ENCODE measurements at places on chromosomes 7 and 10.

GRCh38 chr10:4532467-4532866 is 293.5 kb upstream of the AKR1E2 start:
- no peak for DNase-seq

- no peak for DNase-seq
Observed at GRCh38 chr7:41907444-41907843, 204.6 kb upstream of the INHBA start.

- DNase-seq, result no peak
Observed at GRCh38 chr10:77231884-77232610, 405.6 kb downstream of the KCNMA1 start.

- no peak for DNase-seq
Observed at GRCh38 chr10:5631936-5632335, 34.5 kb downstream of the ASB13 start.

DNA sequence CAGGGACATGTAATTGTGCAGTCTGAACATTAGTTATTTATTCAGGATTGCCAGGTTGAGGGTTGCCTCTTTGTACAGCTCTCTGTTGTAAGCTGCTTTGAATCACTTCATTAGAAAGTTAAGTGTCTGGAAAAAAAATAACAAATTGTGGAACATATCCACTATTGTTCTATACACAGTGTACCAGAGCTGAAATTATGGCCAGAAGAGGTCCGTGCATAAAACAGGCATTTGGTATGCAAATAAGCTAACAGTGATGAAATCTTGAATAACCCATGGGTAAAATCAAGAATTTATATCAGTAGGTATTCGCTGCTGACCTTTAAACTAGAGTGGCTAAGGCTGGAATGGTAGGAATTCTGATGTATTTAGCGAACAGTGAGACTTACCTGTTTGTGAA is 152.1 kb downstream of the LHFPL3 start:
- DNase-seq, result no peak

DNA sequence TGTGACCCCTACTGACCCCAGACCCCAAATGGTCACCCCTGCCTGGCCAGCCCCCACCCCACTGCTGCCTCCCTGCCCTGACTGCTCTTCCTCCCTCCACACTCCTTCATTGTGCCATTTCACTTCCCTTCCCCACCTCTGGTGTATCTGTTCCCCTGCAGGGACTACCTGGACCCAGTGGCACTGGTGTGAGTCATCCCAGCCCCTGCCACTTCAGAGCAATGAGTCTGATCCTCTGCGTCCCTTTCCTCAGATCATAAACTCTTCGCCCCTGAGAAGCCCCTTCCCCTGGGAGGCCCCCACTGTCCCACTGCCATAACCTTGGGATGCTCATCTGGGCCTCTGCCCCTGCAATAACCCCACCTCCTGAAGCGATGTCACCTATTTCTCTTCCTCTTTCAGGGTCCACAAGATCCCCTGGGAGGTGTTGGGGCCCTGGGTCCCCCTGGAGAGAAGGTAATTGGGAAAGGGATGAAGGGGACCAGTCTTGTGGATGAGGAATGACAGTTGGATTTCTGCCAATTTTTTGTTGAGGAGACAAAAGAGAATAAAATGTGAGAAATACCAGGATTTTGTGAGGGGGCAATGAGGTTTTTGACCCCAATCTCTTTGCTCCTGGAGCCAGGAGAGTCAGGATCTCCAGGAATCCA is 19.1 kb upstream of the VOPP1 start:
- peak; percentile 51 for DNase-seq

- no peak for DNase-seq
Observed at GRCh38 chr7:115505136-115505535, 525.4 kb downstream of the TFEC start.

- no peak for DNase-seq
Observed at GRCh38 chr7:102389810-102390209, 6.4 kb upstream of the PRKRIP1 start.

DNA sequence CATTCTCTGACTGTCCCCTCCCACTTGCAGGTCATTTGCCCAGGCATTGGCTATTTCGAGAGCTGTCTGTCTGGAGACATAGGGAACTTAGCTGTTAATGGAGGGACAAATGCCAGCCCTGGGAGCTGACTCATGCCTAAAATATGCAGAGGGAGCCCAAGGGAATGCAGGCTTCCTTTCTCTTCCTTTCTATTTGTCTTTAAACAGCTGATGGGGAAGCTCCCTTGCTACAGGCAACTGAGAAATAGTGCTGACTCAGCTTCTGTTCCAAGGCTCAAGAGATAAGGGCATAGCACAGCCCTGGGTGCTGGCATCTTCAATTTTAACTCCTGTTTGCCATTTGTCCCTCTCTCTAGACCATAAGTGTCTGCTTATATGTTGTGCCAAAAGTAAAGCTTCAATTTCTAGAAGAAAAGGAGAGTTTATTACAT is 82.7 kb upstream of the C1GALT1 start:
- DNase-seq, result no peak

GRCh38 chr7:47304727-47305719 is 276.9 kb downstream of the TNS3 start:
- no peak for DNase-seq

DNA sequence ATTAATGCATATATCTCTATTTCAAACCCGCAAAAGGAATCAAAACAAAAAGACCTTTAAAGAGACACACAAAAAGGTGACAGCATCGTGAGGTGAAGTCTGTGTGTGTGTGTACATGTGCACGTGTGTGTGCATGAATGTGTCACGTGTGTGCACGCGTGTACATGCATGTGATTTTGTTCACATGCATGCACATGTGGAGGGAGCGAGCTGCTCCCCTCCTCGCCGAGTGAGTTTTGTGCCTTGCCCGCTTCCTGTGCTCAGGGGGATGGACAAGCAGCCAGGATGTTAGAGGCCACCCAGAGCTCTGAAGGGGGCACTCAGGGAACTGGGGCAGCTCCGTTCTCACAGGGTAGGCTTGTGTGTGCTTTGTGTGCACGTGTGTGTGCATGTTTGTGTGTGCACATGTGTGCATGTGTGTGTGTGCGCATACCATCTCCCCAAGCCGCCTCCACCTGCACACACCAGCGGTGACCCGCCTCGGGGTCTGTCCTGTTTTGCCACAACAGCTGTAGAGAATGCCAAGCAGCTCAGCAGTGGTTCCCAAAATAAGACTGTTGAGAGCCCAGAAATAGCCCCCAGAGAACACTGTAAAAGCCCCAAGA is 191.2 kb downstream of the PTPRN2 start:
- DNase-seq, result no peak

All from GM13976 (cell line).